ENCODE measurements at places on chromosomes 13 and 19.

GRCh38 chr13:113825841-113826240 lies 38.0 kb downstream of the GAS6 start:
- no peak for DNase-seq

GRCh38 chr19:18733196-18733647 lies 49.7 kb downstream of the CRTC1 start:
- DNase-seq: no peak

- no peak for DNase-seq
These were observed 1.6 kb upstream of the DIRAS1 start for GRCh38 chr19:2722541-2723344.

- no peak for DNase-seq
These were observed 21.2 kb upstream of the TOMM40 start for GRCh38 chr19:44869733-44870470.

GRCh38 chr13:18944501-18945068 lies 237.0 kb downstream of the TUBA3C start:
- DNase-seq: no peak

DNA sequence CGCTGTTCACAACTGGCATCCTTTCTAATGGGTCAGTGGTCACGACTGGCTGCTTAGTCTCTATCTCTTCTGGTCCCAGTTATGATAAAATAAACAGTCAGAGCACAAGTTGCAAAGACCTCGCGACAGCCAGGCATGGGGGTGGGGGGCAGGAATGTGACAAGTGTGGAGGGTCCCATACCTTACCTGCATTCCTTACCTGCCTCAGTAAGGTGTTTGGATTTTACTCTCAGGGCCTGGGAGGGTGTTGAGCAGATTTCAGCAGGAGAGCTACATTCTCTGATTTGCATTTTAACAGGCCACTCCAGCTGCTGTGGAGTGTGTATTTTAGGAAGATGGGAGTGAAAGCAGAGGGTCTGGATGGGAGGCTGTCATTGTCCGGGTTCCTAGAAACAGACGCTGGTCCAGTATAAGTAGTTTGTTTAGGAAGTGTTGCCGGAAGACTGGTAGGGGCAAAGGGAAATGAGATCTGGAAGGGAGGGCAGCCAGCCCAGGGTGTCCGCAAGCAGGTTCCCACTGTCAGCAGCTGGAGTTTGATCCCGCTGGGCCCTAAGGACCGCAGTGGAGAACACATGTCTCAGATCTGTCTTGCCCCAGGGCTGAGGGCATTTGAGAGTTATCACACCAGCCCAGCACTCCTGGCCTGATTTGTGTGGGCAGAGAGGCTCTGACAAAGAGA lies 920.0 kb downstream of the UQCRFS1 start:
- no peak for DNase-seq

DNA sequence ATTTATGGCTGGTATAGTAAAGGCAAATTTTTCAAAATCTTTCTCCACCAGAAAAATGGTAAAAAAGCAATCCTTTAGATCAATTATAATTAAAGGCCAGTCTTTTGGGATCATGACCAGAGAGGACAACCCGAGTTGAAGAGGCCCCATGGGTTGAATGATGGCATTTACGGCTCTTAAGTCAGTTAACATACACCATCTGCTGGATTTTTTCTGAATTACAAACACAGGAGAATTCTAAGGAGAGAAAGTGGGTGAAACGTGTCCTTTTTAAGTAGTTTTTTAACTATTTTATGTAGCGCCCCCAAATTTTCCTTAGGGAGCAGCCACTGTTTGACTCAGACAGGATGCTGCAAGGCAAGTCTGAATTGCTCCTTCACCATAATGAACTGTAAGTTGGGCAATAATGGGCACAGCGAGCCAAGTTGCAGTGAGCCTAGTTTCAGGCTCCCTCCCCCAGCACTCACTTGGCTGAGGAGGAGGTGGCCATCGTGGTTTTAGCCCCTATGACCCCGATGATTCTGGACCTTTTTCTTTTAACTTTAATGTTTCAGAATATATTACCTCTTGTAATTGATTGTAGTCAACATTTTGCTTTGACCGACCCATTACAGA lies 13.6 kb upstream of the ZNF611 start:
- no peak for DNase-seq

DNA sequence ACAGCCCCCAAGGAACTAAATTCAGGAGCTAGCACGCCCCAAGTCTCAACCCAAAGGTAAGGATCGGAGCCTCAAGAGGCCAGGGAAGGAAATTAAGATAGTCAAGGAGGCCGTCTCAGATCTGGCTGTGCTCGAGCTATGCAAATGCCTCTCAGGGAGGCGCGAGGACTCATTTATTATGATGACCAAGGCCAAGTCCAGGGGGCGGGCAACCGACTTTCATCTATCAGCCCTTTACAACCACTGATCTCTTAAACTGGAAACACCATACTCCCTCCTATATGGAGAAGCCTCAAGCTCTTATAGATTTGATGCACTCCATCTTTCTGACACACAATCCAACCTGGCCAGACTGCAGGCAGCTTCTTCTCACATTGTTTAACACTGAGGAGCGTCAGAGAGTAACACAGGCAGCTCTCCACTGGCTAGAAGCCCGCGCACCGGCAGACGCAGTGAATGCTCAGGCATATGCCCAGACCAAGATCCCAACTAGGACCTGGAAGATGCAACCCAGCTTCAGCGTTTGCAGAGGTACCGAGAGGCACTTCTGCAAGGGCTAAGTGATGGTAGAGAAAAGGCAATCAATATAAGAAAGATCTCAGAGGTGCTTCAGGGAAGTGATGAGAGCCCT lies 9.6 kb upstream of the SLC15A1 start:
- no peak for DNase-seq
